ENCODE measurements at places on chromosomes 16 and 17.

DNA sequence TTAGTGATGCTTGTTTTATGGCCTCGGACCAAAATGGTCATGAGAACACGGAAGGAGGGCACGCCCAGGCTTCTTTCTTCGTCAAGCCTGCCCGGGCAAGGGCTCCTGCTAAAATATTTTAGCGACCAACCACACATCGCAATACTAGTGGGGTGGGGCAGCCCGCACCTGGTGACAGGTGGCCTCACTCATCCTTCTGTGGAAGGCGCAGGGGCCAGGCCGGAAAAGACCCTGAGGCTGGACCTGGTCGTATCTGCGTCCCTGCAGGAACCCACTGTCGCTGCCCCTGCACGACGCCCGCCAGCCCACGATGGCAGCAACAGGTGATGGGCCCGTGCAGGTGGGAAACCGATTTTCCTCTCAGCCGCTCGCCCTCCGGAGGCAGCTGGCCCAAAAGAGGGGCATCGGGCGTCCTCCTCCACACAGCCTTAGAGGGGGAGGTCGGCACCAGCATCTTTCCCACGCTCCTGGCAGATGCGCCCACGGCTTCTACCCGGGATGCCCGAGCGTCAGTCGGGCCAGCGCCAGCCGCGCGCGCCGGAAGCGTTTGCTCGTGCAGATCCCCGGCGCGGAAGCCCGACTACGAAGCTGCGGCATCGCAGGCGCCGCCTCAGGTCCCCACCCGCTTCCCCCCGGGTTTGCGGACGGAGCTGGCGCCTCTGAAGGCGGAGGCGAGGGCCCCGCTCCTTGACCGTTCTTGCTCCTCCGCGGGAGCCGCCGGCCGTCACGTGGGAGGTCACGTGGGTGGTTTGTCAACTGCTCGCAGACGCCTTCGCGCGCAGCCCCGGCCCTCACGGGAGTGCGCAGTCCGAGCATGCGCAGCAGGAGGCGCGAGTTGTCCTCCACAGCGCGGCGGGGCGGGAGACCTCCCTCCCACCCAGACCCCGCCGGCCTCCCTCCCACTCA lies 22.8 kb upstream of the FOXK2 start:
- DNase-seq = peak; percentile 91

DNA sequence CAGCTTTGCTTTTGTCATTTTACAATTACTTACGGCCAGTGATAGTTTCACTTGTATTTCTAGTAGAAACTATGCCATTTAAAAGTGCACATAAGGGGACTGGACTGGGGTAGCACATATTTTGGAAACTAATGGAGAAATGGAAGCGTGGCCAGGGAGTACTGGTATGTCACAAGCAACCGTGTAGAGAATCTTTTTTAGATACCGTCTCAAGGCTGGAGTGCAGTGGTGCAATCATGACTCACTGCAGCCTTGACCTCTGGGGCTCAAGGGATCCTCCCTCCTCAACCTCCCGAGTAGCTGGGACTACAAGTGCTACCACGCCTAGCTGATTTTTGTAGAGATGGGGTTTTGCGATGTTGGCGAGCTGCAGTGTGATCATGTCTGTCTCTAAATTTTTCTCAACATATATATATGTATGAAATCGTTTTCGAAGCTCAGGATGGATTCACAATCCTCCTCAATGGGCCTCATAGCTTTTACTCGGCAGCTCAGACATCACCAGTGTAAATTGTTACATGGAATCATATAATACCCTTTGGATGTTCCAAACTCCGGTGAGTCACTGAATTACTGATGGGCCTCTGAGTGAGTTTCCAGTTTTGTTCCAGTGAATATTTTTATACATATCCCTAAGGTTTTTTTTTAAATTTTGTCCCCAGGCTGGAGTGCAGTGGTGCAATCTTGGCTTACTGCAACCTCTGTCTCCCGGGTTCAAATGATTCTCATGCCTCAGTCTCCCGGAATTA lies 51.7 kb downstream of the ZNF778 start:
- DNase-seq = no peak

- DNase-seq = peak; percentile 13
Observed at GRCh38 chr16:1613728-1614455, 1.7 kb downstream of the CRAMP1 start.

- no peak for DNase-seq
Observed at GRCh38 chr16:23734176-23734893, 20.5 kb upstream of the CHP2 start.

GRCh38 chr17:48800626-48801217 lies 16.3 kb downstream of the TTLL6 start:
- DNase-seq = no peak

DNA sequence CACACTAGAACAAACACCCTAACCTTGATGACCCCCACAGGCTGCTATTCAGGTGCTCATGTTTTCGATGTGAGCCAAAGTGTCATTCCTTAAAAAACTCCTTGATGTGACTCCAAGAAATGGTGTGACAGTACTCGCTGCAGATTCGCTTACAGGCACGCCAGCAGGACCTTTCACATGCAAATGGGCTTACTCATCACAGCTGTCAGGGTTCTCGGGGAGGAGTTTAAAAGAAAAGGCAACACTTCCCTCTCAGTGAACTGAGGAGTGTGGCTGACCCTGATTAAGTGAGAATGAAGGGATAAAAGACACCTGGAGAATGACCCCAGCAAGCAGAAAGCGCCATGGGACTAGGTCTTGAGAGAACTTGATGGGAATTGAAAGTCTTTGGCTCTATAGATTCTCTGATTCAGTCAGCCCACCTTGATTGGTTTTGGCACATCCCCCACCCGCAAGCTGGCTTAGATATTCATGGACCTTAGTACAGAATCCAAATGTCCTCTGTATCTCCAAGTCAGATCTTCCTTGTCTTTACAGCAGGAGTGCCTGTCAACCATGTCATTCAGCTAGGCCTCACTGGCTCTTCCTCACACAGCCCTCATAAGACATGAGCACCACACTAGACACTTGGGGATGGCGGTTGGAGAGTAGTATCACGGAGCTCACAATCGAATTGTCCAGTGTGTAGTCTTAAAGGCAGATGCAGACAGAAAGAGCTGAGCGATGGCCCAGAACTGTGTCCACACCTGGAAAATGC lies 82.6 kb downstream of the HIC1 start:
- DNase-seq = no peak

GRCh38 chr16:79303959-79304387 lies 296.6 kb downstream of the MAF start:
- no peak for DNase-seq

GRCh38 chr17:82929011-82929622 lies 89.3 kb upstream of the ZNF750 start:
- DNase-seq = no peak

- DNase-seq = peak; percentile 36
Observed at GRCh38 chr17:80746262-80746935, 201.8 kb downstream of the RPTOR start.

- DNase-seq = no peak
Observed at GRCh38 chr17:48644910-48645557, 18.9 kb upstream of the HOXB9 start.

DNA sequence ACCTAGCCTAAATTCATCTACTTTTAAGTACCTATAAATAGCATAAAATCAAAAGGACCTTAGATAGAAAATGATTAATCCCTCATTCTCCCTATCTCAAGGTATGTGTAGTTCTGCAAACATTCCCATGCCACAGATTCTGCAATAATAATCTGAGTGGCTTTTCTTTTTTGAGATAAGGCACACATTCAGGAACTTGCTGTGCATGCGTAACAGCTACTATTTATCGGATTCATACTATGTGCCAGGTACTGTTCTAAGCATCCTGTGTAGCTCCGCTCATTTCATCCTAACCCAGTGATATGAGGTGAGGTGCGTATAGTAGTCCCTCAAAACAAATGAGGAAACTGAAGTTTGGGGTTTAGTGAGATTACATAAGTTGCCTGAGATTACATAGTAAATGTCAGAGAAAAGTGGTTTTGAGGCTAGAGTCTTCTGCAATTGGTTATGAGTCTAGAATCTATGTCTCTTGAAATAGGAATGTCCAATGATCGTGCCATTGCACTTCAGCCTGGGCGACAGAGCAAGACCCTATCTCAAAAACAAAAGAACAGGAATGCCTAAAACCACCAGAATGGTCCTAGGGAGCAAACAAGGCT lies 2.0 kb upstream of the ZNF263 start:
- no peak for DNase-seq

GRCh38 chr17:40284085-40284713 lies 3.5 kb upstream of the CDC6 start:
- DNase-seq = no peak

DNA sequence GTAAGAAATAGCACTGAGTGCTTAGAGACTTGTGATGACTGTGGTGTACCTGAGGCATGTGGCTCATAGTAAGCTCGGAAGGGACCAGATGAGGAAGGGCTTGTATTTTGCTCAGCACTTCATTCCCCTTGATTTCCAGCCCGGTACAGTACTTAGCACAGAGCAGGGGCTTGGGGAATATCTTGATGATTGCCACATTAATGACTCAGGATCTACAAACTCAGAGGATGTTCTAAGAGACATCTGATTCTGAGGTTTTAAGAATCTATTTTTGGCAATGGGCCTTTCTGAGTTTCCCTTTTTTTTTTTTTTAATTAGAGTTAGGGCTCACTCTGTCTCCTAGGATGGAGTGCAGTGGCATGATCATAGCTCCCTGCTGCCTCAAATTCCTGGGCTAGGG lies 9.1 kb downstream of the ASPHD1 start:
- no peak for DNase-seq

DNA sequence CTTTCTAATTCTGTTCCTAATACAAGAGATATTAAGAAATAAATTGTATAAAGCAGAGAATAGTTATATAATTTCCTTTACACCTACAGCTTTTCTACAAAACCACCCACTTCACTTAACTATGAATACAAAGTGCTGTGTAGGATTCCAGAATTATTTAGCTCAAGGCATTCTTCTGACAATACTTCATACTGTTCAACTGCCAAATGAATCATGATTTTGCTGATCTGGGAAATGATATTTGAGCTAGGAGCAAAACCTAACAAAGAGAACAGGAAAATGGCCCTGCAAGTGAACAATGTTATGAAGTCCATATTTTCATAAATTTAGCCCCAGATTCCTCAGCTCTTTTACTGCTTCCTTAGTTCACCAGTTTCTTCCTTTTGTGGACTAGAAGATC lies 12.9 kb downstream of the BBS2 start:
- DNase-seq = no peak

All from activated naive CD4-positive, alpha-beta T cell treated with Interleukin-2 at 50 U/mL for 16 hours (primary cell).